NCI-H1436 (cell line): ENCODE measurements at places on chromosomes 6 and 20.

DNA sequence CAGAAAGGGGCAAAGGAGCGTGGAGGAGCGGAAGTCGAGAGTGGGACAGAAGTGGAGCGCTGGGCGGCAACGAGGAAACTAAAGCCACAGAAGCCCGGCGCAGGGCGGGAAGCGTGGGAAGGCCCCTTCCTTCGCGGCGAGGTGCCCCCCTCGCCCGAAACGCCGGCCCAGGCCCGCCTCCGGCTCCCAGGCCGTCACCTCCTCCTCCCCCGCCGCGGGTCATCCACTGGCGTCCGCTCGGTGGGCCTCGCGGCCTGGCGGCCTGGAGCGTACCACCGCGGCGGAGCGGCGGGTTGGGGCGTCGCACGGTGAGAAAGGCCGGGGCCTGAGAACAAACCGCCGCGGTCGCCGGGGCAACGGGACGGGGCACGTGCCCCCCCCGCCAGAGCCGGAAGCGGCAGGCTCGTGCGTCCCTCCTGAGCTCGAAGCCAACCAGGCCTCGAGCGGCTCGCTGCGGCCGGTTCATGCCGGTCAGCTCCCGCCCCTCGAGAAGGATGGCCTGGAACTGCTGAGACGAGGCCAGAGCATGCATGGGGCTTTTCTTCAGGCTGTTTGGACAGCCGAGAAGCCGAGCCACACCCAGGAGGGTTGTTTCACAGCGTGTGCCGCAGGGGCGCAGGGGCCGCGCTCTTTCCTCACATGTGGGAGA is at the start of gene TCP11:
Gene TCP11 (minus strand): TSS at position 333 of the 649 bp plus-strand sequence. CDS start 469 bp downstream, outside the sequence.
- no peak for DNase-seq

GRCh38 chr20:40687384-40688128 is 1.5 kb downstream of the MAFB start:
- no peak for DNase-seq

- no peak for DNase-seq
Observed at GRCh38 chr6:169406804-169407203, 153.2 kb upstream of the THBS2 start.

- DNase-seq = no peak
Observed at GRCh38 chr6:122484760-122485159, 13.2 kb upstream of the SERINC1 start.

GRCh38 chr6:5562277-5562676 is 301.0 kb downstream of the FARS2 start:
- no peak for DNase-seq

GRCh38 chr6:71248878-71249544 is 39.6 kb upstream of the OGFRL1 start:
- no peak for DNase-seq
